ENCODE measurements at places on chromosomes 11 and 22. TPM values are rescaled to one million over a fixed set of nuclear protein-coding genes. Genes with fewer than 3 reads are reported as not detected.

CNGA4 gene
- not detected for total RNA-seq

SLC22A9 gene
- not detected for total RNA-seq

TECTA gene
- total RNA-seq, result 0.27 TPM

DEFB131B gene
- not detected for total RNA-seq

BTG4 gene
- total RNA-seq, result not detected

CHEK1 gene
- 40.8 TPM for total RNA-seq

OSM gene
- not detected for total RNA-seq

WBP2NL gene
- total RNA-seq, result under 0.01 TPM

HBG2 gene
- total RNA-seq, result 0.18 TPM

VSTM5 gene
- 0.09 TPM for total RNA-seq

CARD16 gene
- total RNA-seq, result 42.3 TPM

RASSF10 gene
- under 0.01 TPM for total RNA-seq

PARVG gene
- under 0.01 TPM for total RNA-seq

GDPD4 gene
- total RNA-seq, result not detected

OR6M1 gene
- not detected for total RNA-seq

OR10G7 gene
- total RNA-seq, result not detected

TMPRSS13 gene
- total RNA-seq, result not detected

SNX32 gene
- 0.38 TPM for total RNA-seq

CSF2RB gene
- 3.5 TPM for total RNA-seq

RHOD gene
- total RNA-seq, result 3.8 TPM

RAB38 gene
- total RNA-seq, result 2.7 TPM

IGLL1 gene
- total RNA-seq, result not detected

ARHGAP8 gene
- total RNA-seq, result not detected

PKDREJ gene
- not detected for total RNA-seq

OR10A2 gene
- total RNA-seq, result not detected

MLC1 gene
- 0.09 TPM for total RNA-seq

ZNRF3 gene
- 2.6 TPM for total RNA-seq

EIF1AD gene
- 37.5 TPM for total RNA-seq

KCNQ1OT1 gene
- 0.81 TPM for total RNA-seq

SELENOM gene
- total RNA-seq, result 38.3 TPM

CENPM gene
- total RNA-seq, result 22.0 TPM

SLC22A8 gene
- not detected for total RNA-seq

SGSM1 gene
- 0.18 TPM for total RNA-seq

CBY1 gene
- 21.8 TPM for total RNA-seq

SPON1 gene
- not detected for total RNA-seq

CD3G gene
- total RNA-seq, result not detected

C11orf97 gene
- total RNA-seq, result not detected

ANGPTL5 gene
- total RNA-seq, result not detected

LRRC10B gene
- not detected for total RNA-seq

BRSK2 gene
- total RNA-seq, result 0.18 TPM

TRIM48 gene
- not detected for total RNA-seq

NXPE4 gene
- not detected for total RNA-seq

C11orf21 gene
- not detected for total RNA-seq

Data from endothelial cell of coronary artery (primary cell).